IMR-90 (cell line): ENCODE measurements at places on chromosomes 13 and 19.

DNA sequence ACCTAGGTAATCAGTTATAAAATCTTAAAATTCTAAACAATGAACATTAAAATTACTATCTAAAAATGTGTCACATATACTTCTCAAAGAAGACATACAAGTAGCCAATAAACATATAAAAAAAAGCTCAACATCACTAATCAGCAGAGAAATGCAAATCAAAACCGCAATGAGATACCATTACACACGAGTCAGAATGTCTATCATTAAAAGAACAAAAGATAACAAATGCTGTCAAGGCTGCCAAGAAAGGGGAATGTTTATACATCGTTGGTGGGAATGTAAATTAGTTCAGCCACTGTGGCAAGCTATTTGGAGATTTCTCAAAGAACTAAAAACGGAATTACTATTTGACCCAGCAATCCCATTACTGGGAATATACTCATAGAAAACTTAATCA, 310.3 kb upstream of the EDNRB start:
- no peak overlapping the region for H3K27ac ChIP-seq
- H3K27me3 ChIP-seq = peaks cover 2% of the 10 kb centered on the region; the same call in 1 of the 2 replicates
- no peaks in the 10 kb centered on the region for H3K36me3 ChIP-seq
- H3K4me1 ChIP-seq = no peaks in the 10 kb centered on the region
- DNase-seq = no peak
- H3K4me3 ChIP-seq = no peak overlapping the region

- peaks cover 17% of the 10 kb centered on the region for H3K4me1 ChIP-seq
- H3K36me3 ChIP-seq = peaks cover 2% of the 10 kb centered on the region
- H3K4me3 ChIP-seq = no peak overlapping the region
- peak; percentile 85 for DNase-seq
- H3K27ac ChIP-seq = no peak overlapping the region; the same call in 1 of the 2 replicates
Measured at GRCh38 chr13:75705395-75705794, 69.3 kb downstream of the LMO7 start.

DNA sequence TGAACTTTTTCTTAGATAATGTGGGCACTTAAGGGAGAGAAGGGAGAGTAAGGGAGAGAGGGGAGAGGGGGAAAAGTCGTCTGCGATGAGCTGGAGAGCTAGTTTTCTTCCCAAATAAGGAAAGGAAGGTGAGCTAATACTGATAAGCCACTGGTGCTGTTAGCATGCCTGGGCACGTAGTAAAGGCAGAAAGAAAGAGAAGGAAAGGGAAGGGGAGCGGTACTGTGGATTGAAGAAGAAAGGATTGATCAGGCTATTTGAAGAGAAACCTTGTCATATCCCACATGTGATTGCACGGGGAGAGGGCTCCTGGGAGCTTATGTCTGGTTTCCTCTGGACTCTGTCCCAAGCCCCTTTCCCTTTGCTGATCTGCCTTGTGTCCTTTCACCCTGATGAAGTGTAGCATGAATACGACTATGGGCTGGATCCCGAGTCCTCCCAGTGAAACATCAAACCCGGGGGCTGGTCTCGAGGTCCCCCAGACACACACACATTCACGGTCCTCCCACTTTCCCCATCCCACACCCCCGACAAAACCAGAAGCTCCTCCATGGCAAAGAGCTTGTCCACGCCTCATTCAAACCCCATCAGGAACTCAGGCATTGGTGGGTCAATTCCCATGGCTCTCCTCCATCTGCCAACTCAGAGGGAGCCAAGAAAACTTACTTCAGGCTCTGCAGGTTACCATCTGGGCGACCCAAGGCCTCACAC, 30.6 kb downstream of the NLRP13 start:
- no peak overlapping the region for H3K4me3 ChIP-seq
- no peak overlapping the region for H3K27ac ChIP-seq
- H3K36me3 ChIP-seq = no peaks in the 10 kb centered on the region
- no peaks in the 10 kb centered on the region for H3K27me3 ChIP-seq
- no peak for DNase-seq

- H3K27me3 ChIP-seq = no peaks in the 10 kb centered on the region
- H3K4me1 ChIP-seq = peaks cover 2% of the 10 kb centered on the region; the same call in 1 of the 2 replicates
Measured at GRCh38 chr13:20773194-20774080, at the start of gene EEF1AKMT1. Gene EEF1AKMT1 (minus strand): TSS chr13:20773961. CDS start chr13:20757598, 16,363 bp downstream.

DNA sequence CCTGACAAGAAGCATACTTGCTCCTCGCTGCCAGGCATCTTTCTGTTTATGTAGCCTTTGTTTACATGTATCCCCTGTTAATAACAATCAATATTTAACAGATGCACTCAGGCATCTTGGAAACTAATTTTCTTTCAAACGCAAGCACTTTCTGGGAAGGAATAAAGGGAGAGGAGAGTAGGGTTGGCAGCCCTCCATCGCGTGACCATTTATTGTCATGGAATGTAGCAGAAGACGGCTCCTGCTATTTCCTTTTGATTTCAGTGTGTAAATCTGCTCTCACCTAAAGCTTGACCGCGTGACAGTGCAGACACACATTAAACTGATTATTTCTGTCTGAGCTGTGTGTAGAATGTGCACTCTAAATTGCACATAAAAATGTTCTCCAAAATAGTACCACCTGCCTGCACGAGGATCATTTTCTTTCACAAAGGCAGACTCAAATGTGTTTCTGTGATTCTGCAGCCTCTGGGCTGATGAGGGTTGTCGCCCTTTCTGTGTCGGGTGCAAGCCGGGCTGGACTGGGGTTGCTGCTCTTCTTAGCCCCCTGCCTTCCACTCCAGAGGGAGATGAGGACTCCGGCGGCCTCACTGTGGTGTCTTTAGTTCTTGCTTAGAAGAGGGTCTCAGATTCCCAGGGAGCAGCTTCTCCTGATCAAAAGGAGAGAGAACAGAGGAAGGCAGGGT, 223.5 kb upstream of the MAB21L1 start:
- H3K27me3 ChIP-seq = no peaks in the 10 kb centered on the region
- H3K36me3 ChIP-seq = no peaks in the 10 kb centered on the region
- H3K4me1 ChIP-seq = peaks cover 36% of the 10 kb centered on the region
- H3K27ac ChIP-seq = peak overlapping the region; percentile 92
- peak; percentile 66 for DNase-seq
- peak overlapping the region; percentile 19; the same call in 1 of the 2 replicates for H3K4me3 ChIP-seq

DNA sequence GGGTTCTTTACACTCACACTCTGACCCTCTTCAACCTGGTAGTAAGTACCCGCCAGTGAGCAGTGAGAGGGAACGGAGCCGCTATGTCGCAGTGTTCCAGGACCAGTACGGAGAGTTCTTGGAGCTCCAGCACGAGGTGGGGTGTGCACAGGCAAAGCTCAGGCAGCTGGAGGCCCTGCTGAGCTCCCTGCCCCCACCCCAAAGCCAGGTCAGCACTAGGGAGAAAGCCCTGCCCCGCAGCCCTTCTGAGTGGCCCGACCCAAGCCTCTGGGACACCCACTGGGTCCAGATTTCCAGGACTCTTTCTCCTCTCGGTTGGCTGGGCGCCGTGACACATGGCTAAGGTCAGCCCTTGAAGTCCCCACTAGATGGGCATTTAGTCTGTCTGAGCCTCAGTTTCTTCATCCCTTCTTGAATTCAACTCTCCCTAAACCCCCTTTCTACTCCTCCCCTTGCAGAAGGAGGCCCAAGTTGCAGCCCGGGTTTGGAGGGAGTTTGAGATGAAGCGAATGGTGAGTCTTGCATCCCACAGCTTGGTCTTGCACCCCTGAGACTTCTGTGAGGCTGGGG, 1.9 kb downstream of the OCEL1 start:
- no peak overlapping the region for H3K4me3 ChIP-seq
- peaks cover 30% of the 10 kb centered on the region for H3K36me3 ChIP-seq
- no peak overlapping the region for H3K27ac ChIP-seq
- DNase-seq = no peak

GRCh38 chr19:38891771-38892170, 7.6 kb downstream of the SIRT2 start:
- peaks cover 21% of the 10 kb centered on the region for H3K36me3 ChIP-seq
- no peak overlapping the region for H3K4me3 ChIP-seq
- H3K27me3 ChIP-seq = no peaks in the 10 kb centered on the region
- H3K27ac ChIP-seq = no peak overlapping the region

- H3K4me3 ChIP-seq = no peak overlapping the region
- H3K4me1 ChIP-seq = no peaks in the 10 kb centered on the region
- H3K27me3 ChIP-seq = no peaks in the 10 kb centered on the region
- H3K27ac ChIP-seq = no peak overlapping the region
- no peak for DNase-seq
- peaks cover 53% of the 10 kb centered on the region for H3K36me3 ChIP-seq
Measured at GRCh38 chr13:113238536-113238935, 29.1 kb downstream of the CUL4A start.
